ENCODE measurements at places on chromosomes 1 and 21.

DNA sequence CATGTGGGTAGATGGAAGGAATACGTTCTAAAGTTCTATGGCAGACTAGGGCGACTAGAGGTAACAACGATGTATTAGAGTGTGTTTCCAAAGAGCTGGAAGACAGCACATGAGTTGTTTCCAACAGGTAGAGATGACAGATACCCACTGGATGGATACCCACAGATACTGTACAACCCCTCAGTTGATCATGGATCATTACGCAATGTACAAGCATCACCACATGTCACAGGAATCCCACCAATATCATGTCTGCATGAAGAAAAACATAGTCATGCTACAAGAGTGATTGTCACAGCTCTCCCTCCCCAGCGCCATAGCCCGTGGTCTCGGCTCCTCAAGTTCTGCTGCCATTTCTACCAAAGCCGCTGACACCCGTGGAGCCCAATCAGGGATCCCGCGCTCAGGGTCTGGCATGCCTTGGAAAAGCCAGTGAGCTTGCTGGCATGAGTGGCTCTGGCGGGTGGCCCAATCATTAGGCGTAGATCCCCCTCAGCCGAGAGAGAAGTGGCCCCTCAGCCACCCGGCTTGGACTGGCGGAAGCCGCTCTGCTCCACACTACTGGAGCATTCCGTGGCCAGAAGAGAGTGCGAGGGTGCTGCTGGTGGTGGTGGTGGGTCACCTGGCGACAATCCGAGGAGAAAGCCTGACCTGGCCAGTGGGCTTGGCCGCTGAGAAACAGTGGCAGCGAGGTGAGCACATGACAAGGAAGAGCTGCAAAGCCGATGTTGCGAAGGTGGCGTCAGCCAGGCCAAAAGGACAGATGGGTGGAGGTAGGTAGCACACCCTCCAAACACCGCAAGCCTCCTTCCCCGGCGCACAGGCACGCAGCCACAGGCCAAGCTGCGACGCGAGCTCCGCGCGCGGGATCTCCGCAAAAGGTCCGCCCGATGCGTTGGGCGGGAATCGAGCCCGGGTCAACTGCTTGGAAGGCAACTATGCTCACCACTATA, 65.7 kb upstream of the FCGR2A start:
- no peak for DNase-seq

- no peak for DNase-seq
These were observed 117.4 kb downstream of the IER5 start for GRCh38 chr1:181205901-181206300.

GRCh38 chr1:82799261-82799660, 998.5 kb downstream of the ADGRL2 start:
- DNase-seq = no peak

DNA sequence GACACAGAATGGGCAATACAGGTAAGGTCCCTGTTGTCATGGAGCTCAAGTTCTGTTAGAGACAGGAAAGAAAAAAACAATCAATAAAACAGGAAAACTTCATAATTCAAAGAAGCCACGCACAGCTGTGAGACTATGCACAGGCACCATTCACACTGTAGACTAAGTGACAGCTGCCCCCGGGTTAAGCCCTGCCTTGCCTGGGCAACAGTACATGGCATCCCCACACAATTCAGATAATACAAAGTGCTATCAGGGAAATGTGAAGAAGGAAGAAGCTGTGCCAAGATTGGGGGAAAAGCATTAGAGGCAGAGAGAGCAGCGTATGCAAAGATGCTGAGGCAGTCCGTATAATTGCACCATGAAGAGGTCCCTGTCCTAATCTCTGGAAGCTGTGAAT, 9.0 kb upstream of the KCNE2 start:
- no peak for DNase-seq

DNA sequence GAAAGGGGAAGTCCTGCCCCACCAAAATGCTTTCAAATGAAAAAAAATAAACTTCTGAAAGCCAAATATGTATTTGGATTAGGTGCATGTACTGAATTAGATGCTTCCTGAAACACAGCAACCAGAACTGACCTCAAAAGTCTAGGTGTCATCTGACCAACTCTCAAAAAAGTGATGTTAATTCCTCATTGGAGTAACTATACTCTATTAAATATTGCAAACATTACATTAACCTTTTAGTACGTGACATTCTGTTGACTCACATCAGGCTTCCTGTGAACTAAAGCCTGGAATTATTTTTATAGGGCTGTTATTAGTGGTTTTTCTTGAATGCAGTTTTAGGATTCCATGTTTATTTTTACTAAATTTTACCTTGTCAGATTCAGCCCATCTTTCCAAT, 73.5 kb downstream of the ASTN1 start:
- DNase-seq = no peak

All from CMK (cell line).